ENCODE measurements at places on chromosomes 13 and 19.

GRCh38 chr13:94140027-94140426, 339.5 kb downstream of the DCT start:
- DNase-seq: no peak

GRCh38 chr13:72620874-72621273, 106.6 kb downstream of the MZT1 start:
- DNase-seq: no peak

- DNase-seq: no peak
Measured at GRCh38 chr13:106161146-106161545, 374.3 kb downstream of the EFNB2 start.

DNA sequence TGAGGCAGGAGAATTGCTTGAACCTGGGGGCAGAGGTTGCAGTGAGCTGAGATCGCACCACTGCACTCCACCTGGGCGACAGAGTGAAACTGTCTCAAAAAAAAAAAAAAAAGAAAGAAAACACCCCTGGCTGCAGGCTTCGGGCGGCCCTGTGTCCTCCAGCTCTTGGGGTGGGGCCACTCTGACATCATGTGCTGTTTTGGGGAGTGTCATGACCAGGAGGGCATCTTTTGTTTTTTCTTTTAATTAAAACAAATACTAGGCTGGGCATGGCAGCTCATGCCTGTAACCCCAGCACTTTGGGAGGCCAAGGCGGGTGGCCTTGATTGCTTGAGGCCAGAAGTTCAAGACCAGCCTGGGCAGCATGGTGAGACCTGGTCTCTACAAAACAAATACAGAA, 52.1 kb downstream of the KDM4B start:
- DNase-seq: no peak

DNA sequence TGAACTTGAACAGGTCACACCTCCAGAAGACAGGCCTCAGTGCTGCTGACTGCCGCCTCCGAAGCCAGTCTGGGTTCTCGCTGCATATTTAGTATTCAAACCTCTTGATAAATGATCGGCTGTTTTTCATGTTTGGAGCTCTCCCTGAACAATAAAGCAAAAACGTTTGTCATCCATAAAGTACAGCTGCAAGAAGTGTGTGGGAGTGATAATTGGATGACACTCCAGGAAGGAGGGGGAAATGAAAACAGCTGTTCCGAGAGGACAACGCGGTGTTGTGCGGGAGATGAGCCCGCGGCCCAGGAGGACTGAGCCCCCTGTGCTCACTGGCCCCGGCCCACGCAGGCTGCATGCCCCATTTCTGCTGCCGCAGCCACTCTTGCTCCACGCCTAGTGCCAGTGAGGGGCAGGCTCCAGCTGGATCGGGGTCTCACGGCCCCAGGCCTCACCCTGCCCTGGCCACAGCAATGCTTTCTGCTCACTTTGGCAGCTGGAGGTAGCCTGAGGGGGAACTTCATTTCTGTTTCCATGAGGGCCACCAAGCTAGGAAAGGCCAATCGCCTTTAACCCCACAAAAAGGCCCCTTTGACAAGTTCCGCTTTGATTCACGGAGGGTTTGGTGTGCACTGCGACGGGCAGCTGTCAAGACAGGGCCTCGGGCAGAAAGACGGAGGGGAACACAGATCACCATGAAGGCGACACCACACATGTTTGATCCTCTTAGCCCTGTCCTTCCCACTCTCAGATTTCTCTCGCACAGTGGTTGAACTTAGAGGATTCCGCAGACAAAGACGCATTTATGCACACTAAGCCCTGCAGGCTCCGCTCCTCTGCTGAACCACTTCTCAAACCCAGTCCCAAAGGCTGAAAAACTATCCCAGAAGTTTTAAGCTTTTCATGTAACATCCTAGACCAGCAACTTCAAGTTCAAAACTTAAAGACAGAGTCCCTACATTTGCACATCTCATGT, 537.6 kb downstream of the EFNB2 start:
- DNase-seq: no peak
